ENCODE measurements at places on chromosomes 1 and 21.

DNA sequence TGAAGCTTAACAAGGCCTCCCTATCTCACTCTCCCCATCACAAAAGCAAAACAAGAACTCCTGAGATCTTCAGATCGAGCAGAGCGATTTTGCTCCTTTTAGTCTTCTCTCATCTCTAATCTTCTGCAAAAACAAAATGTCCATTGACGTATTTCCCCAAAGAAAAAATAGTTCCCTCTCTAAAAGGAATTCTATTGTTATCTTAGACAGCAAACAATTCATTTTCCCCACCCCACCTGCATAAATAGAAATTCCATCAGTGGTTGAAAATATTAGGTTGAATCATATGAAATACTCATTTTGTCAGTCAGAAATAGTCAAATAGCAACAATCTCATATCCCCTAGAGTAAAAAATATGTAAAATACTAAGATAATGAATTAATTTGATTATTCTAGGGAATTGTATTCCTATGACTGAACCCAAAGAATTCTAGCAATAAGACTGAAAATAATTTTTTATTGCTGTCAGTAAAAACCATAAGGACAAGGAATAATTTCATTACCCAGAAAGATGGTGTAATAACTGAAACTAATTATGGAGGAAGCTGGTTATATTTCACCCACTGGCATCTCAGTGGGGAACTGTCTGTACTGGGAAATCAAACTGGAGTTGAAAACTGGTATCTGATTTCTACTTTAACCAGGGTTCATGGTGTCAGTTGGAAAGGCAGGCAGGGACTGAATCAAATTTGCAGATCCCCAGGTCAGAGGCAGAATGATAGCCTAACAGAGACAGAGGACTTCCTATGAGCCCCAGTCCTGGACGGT, 51.3 kb downstream of the RHOU start:
- DNase-seq = no peak

DNA sequence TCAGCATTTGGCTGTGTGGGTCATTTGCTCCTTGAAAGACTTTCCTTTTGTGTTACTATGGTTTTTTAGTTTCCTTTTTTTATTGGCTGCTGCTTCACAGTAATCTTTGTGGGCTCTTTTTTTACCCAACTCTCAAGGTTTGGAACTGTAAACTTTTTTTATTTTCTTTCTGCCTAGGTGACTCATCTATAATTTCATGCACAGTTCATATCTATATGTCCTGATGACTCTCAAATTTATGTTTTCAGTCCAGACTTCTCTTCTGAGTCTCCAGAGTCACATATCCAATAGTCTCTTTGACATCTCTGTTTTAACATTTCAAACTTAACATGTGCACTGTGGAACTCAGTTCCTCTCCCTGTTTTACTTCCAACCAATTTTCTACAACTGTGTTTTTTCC, 83.4 kb downstream of the ATF6 start:
- no peak for DNase-seq

DNA sequence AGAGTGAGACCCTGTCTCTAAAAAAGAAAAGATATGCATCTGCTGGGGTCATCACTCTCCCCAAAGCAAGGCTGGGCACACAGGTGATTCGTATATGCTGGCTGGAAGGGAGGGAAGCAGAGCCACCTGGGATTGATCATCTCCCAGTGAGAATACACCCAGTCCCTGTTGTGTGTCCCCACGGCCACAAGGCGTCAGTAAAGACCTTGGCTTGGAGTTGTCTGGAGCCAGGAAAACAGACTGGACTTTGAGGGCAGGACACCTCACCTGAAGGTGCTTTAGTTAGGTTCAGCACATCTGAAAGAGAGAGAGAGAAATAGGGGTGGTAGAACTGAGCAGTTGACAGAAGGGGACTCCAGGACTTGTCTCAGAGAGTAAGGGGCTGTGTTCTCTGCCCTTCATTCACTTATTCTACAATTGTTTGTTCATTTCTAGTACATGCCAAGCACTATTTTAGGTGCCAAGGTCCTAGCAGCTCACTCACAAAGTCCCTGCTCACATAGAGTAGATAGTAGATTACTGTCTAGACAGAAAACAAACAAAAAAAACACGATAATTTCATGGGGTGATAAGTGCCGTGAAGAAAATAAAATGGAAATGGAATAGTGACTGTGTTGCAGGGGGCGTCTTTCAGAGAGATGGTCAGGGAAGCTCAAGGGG, 13.5 kb downstream of the CITED4 start:
- DNase-seq = no peak

GRCh38 chr1:178093951-178094738, at the start of gene RASAL2:
Gene RASAL2, plus strand, starts transcription at chr1:178094104. Its CDS starts 389 bp downstream, at chr1:178094493.
- DNase-seq = no peak

GRCh38 chr1:156703741-156704140, 1.6 kb downstream of the CRABP2 start:
- DNase-seq = no peak

DNA sequence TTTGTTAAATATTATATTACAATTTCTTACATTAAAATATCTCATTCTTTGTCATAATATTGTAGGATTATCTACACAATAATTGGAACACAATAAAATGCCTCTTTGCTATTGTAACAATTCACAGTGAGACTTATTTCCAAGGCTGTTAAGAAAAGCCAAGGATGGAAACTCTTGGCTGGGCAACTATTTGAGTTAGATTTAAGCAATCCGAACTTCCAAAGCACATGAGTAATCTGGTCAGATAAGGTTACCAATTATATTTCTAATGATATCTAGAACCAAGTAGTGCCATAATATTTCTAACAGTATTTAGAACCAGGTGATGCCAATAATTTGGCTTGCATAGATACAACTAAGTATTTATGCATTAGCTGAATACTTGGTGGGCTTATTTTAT, 154.7 kb upstream of the KCNK2 start:
- DNase-seq = no peak

DNA sequence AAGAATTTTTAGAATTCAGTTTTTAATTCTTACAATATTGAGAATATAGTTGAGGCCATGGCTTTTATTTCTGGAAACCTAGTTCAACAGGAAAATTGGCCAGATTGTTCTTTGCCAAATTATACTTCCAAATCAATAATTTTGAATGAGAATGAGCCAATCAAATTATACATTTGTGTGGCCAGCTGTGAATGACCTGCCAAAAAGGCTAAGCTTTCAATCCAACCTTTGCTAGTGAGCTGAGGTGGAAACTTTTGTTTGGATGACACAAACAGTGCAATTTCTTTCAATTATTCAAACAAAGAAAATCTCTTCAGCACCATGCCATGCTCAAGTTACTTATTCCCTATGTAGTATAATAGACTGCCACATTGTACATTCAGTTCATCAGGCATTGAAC, 167.8 kb downstream of the PATJ start:
- no peak for DNase-seq

DNA sequence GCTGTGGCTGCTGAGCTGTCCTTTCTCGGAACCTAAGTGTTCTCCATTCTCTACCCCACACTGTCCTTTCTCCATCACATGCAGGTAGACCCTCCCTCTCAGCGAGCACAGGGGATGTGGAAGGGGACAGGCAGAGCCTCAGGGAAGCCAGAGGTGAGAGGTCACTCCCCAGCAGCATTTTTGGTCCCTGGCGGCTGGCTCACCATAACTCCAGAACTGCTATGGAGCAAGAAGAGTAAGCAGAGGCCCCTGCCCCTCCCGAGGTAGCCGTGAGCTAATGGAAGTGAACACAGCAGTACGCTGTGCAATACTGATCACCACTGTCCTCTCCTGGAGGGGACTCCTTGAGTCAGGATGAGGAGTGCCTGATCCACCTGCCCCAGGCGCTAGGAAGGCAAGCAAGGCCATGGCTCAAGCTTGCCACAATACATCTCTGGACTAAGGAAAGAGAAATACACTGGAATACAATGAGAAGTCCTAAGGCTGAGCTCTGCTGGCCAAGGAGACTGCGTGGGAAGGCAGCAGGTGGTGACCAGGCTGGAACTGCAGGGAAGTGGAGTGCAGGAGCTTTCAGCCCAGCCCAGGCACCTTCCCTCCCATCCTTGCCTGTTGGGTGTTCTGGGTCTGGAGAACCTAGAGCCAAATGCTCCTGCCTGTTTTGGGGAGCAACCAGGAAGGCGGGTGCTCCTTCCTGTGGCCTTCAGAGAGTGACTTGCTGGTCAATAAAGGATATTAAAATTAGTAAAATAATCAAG, 96.2 kb downstream of the LAMC2 start:
- no peak for DNase-seq

DNA sequence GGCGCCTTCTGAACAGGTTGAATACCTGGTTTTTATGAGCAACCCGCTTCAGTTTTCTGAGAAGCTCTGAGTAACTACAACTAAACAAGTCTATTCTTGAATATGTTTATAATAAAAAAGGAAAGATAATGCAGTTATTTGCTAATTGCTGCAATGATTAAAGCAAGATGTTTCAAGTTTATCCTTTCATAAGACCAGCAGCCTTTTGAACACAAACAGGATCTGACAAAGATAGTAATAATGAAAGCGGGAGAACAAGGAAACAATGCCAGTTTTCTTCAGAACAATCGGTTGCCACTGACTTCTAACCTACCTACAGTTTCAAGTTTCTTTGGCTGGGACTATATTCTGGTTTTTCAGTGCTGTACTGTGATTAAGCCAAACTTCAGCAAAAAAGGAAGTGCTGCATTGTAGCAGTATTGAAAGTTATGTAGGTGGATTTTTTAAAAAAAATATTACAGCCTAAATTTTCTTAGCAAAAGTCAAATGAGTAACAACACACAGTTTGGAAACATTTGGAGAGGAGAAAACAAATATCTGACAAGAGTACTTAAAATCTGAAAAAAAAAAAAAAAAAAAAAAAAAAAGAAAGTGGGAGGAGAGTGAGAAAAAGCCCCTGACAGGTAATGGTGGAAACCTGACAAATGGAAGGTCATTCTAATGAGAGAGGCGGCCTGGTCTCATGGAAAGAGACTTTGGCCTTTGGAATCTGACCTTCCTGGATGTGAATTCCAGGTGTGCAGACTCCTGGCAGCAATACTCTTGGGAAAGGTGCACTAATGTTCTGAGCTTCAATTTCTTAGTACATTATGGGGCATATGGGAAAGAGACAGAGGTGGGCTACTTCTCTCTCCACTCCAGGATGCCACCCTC, 11.4 kb downstream of the KCNJ15 start:
- no peak for DNase-seq

DNA sequence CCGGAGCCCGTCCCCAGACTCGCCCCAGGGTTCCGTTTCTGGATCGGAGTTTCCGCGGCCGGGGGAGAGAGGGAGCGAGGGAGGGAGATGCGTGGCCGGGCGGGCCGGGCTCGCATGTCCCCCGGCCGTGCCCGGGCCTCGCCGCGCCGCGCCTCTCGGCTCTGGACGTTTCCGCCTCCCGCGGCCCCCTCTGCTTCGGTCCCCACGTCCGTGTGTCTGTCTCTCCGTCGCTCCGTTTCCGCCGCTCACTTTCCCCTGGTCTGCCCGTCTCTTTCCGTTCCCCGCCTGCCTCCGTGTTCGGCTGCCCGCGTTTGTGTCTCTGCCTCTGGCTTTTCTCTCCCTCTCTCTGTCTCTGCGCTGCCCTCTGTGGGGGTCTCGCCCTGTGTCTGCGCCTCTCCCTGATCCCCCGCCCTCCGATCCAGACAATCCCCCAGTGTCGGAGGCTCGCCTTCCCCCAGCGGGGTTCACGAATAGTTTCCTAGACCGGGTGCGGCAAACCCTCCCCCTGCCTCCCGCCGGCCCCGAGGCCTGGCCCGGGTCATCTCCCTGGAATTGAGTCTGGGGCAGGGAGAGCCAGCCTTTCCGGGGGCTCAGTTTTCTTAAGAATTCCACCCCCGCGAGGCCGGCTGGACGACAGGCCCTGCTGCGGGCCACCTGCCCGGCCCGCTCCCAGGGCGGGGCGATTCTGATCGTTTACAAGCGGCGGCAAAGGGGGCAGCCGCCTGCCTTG, 735 bp downstream of the NBL1 start:
- no peak for DNase-seq

DNA sequence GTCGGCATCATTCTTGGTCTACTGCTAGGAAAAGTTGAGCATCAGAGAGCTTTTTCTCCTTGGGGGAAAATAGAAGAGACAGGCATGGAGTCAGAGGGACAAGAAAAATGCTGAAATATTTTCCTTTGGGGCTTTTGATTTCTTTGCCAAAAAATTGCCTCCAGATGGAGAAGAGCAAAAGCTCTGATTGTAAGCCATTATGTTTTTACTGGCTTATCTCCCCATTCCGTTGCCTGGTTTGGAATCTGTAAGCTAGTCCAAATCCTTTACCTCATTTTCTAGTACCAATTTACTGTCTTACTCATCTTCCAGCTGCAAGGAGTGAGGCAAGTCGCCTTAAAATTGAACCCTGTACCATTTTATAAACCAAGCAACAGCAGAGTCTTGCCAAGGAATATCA, 23.3 kb upstream of the NBL1 start:
- DNase-seq = no peak
